COR-L47 (cell line): ENCODE measurements at places on chromosomes 3 and 15.

GRCh38 chr15:42992626-42993025, 72.0 kb upstream of the TTBK2 start:
- no peak for DNase-seq

- DNase-seq, result no peak
These were observed 17.3 kb downstream of the PXK start for GRCh38 chr3:58349792-58350626.

DNA sequence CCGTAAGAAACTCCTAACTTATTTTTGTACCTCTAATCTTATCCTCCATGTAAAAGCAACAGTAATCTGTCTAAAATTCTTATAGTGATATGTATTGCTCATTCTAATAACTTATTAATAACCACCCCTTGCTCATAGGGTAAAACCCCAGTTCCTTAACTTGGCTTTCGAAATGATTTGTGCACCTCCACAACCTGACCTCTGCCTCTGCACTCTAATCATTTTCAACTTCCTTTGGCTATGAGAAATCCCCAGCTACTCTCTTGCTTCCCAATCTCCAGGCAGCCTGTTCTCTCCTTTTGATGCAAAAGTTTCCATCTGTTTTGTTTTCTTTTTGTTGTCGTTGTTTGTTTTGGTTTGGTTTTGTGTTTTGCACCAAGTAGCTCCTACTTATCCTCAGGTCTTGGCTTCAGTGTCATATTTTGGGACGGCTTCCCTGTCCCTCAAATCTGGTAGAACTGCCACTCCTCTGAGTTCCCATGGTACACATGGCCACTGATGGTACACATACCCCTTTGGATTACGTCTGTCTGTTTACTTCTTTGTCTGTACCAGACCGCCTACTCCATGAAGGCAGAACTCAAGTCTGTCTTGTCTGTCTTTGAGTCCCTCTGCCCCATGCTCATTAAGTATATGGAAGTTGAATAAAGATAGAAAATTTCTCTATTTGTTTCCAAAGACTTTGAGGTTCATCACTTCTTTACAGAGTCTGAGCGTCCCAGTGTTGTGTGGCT, 105.6 kb upstream of the TGFBR2 start:
- DNase-seq, result no peak

- no peak for DNase-seq
These were observed 3.6 kb upstream of the A4GNT start for GRCh38 chr3:138135833-138136194.

DNA sequence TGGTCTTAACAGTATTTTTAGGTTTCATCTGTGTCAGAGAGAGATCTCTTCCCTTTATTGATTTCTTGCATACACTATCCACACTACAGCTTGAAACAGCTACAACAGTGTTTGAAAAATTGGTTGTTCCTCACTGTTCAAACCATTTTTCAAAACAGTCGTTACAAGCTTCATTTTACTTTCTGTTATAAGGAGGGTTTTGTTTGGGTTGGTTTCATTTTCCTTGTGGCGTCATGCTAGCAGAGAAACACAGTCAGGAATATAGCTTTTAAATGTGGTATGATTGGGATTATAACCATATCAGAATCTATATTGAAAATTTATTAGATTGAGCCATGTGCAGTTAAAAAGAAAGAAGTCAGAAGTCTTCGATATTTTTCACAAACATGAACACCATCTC, 400.6 kb downstream of the ZBTB20 start:
- DNase-seq, result no peak

DNA sequence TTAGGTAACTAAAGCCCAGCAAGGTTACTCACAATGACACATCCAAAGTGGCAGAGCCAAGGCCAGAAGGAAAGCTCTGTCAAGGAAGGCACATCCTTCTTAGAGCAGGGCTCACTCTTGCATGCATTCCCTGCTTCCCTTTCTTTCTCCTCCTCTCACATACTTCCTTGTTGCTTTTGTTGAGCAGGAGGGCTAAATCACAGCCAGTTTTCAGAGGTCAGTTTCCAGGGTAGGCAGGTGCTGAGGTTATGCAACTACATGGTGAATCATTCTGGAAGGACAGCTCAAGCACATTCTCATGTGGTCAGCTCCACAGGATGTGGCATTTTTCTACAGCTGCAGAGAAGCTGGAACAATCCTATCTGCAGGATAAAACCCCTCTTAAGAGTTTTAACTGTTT, 275.6 kb downstream of the ZNF621 start:
- no peak for DNase-seq

DNA sequence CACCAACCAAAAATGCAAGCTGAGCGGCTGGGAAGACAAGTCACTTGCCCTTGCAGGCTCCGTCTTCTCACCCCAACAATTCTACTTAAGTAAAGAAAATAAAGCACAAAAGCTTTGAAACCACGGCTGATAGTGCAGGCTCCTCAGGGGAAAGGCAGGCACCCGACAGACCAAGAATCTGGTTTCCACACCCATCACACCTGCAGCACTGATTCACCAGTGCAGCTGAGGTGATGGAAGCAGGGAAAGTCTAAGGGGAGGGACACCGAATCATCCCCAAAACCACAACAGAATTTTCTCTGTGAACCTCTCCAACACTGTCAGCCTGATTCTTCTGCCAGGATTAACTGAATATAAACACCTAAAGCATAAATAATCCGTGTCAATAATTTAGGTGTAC, 62.0 kb upstream of the NSMCE3 start:
- DNase-seq, result no peak

DNA sequence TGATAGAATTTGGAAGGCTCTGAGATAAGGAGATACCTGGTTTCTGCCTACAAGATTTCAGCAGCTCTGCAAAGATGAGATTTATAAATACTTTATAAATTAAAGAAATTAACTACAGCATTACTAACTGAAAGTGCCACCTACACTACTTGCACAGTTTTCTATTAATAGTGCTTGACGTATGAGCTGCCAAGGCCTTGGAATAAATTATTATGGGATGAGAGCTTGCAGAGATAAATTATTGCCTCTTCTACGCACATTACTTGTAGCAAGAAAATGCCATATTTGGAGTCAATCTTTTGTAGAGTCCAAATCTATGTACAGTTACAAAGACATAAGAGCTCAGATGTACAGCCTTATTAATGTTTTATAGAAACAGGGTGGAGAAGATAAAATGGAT, 89.1 kb downstream of the BCHE start:
- no peak for DNase-seq
